ENCODE measurements at places on chromosomes 6 and 20.
A peak's percentile ranks its signal among the peaks of the same experiment; 100 is the strongest.

GRCh38 chr20:815914-816606 is 17.5 kb upstream of the FAM110A start:
- DNase-seq = peak; percentile 82

- no peak for DNase-seq
Observed at GRCh38 chr6:163181666-163182180, 232.8 kb upstream of the QKI start.

DNA sequence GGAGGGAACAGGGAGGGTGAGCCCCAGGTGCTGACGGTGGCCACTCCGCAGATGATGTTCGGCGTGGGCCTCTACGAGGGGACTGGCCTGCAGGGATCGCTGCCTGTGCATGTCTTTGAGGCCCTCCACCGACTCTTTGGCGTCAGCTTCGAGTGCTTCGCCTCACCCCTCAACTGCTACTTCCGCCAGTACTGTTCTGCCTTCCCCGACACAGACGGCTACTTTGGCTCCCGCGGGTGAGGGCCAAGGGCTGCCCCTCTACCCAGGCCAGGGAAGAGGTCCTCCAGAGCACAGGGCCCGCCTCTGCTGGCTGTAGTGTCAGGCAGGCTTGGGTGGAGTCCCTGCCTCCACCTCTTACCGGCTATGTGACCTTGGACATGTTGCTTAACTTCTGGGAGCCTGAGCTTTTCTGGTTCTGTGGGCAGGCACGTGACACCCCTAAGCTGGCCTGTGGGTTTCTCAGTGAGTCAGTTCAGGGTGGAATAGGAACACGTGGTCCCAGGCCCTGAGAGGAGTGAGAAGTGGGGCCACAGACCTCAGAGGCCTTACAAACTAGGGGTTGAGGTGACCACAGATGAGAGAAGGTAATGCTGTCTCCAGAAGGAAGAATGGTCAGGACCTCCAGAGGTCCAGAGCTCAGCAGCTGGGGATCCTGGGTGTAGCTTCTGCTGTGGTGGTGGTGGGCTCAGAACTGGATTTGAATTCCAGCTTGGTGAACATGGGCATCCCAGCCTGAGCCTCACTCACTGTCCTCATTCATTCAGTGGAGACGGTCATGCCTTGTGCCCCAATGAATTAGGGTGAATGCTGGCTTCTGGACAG is 11.9 kb downstream of the PCIF1 start:
- DNase-seq = no peak

DNA sequence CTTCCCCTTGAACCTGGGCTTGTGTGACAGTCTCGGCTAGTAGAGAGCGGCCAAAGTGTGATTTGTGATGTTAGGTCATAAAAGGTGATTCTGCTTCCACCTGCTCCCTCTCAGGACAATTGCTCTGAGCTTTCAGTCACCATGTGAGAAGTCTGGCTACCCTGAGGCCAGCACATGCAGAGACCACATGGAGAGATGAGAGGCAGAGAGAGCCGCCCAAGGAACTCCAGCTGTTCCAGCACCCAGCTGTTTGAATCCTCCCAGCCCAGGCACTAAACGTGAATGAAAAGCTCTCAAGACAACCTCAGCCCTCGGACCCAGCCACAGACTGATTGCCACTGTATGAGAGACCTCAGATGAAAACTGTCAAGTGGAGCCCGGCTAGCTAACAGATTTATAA is 143.4 kb upstream of the EEF1E1 start:
- DNase-seq = peak; percentile 12

GRCh38 chr6:14276667-14277404 is 159.3 kb downstream of the CD83 start:
- DNase-seq = no peak

DNA sequence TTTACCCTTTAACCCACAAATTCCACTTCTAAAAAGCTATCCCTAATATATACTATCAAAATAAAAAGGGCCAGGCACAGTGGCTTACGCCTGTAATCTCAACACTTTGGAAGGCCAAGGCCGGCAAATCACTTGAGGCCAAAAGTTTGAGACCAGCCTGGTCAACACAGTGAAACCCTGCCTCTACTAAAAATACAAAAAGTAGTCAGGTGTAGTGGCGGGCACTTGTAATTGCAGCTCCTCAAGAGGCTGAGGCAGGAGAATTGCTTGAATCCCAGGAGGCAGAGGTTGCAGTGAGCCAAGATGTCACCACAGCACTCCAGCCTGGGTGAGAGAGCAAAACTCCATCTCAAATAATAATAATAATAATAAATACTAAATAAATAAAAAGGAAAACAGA is 82.5 kb downstream of the TRIM27 start:
- no peak for DNase-seq

Measured in tongue (tissue), 3 donors.